ENCODE measurements at places on chromosomes 5 and 9. TPM values are rescaled to one million over a fixed set of nuclear protein-coding genes. Genes with fewer than 3 reads are reported as not detected.

GRCh38 chr5:146890731-146891440 is 12.3 kb upstream of the PPP2R2B start:
- no peak overlapping the region for H3K27ac ChIP-seq
- no peaks in the 10 kb centered on the region for H3K4me1 ChIP-seq
- no peak overlapping the region for H3K4me3 ChIP-seq
- DNase-seq: no peak
- H3K36me3 ChIP-seq: no peaks in the 10 kb centered on the region

- H3K36me3 ChIP-seq: no peaks in the 10 kb centered on the region
- H3K27ac ChIP-seq: no peak overlapping the region
- no peak overlapping the region for H3K4me3 ChIP-seq
These were observed 1.4 kb downstream of the ADAMTS12 start for GRCh38 chr5:33890131-33891032.

DNA sequence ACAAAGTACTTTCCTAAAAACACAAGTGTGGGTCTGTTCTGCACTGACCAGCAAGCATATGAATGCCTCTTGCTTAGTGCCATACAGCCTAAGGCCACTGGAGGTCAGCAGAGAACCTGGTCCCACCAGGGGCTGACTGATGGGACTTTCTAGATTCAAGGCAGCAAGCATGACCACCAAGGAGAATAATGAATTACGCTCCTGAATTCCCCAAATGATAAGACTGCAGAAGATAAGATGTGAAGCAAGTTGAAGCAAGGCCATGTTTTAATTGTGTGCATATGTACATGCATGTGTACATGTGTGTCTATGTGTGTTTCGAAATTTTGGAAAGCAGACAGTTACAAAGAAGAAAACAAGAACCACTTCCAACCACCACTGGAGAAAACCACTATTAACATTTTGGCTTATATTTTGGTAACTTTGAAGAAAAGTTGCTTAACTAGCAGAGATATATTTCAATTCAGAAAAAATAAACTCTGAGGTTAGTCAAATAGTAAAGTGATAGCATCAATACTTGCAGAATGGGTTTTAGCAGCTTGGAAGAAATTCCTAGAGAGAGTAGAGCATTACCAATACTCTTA is 70.5 kb downstream of the ERP44 start:
- DNase-seq: peak; percentile 55
- H3K4me3 ChIP-seq: no peak overlapping the region
- H3K36me3 ChIP-seq: peaks cover 6% of the 10 kb centered on the region
- no peak overlapping the region for H3K27ac ChIP-seq
- no peaks in the 10 kb centered on the region for H3K27me3 ChIP-seq
- H3K4me1 ChIP-seq: no peaks in the 10 kb centered on the region

DNA sequence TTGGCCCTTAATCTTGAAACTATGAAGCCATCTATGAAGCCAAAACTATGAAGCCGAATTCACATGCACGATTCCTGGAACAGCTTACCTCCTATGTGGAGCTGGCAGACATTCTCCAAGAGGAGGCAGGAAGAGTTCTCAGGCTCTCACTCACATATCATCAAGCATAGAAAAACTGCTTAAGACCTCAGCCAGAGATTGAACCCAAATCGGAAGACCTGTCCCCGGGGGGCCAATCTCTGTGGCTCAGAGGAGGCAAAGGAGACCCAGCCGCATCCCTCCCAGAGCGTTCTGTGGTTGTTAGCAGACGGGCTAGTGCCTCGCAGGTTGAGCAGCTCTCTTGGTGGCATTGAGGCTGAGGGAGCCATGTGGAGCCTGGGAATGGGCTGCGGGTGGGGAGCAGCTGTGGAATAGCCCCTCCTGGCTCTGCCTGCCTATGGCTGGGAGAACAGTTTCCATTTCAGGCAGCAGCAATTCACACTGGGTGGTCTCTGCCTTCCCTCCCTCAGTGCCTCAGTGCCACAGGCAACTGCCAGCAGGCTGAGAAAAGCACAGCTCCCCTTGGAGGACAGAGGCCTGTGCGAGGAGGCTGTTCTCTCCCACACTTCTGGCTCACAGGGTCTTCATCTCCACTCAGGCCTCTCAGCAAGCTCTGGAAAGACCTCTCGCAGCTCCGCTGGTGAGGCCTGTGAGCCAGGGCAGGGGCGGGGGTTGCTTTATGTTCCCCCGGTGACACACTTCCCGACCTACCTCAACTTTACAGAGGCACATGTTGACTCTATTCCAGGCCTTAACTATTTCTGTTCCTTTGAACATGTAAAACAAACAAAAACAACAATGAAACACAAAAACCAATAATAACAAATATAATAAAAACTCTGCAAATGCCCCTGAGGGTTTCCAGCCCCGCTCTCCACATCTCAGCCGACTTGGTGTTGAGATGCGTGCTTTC is 17.4 kb upstream of the TMEM174 start:
- peaks cover 12% of the 10 kb centered on the region for H3K4me1 ChIP-seq
- no peak for DNase-seq
- no peak overlapping the region for H3K27ac ChIP-seq
- H3K36me3 ChIP-seq: no peaks in the 10 kb centered on the region

DNA sequence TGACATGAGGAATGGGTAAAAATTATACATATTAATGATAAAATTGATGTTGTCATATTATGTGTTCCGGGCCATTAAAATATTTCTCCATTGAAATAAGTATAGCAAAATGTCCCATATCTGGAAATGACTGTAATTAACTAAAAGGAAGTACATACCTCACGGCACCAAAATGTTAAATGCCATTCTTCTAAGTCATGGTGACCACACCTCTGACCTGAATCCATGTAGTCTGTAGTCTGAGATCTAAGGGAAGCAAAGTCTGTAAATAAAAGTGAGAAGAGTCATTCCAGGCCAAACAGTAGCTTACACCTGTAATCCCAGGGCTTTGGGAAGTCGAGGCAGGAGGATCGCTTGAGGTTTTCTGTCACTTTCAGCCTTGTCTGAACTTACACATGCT is 8.7 kb upstream of the GDA start:
- H3K27ac ChIP-seq: no peak overlapping the region
- H3K27me3 ChIP-seq: no peaks in the 10 kb centered on the region
- no peak for DNase-seq

DNA sequence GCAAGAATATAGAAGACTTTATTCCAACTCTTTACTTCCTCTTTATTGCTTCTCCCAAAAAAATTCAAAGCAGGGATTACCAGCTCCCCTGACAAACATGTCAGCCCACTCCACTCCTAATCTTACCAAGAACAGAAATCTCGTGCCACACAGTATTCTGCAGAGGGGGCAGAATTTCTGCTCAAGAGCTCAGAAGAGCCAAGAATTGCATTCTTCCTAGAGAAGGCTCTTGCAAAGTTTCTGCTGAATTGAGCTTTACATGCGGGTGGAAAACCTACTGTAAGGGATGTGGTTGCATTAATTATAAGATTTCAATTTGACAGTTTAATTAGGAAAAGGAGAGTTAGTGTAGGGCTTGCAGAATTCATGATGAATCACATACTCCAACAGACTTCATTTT is 428.5 kb downstream of the CETN3 start:
- no peak overlapping the region for H3K27ac ChIP-seq
- no peak overlapping the region for H3K4me3 ChIP-seq
- no peaks in the 10 kb centered on the region for H3K36me3 ChIP-seq
- no peaks in the 10 kb centered on the region for H3K4me1 ChIP-seq
- no peaks in the 10 kb centered on the region for H3K27me3 ChIP-seq

DNA sequence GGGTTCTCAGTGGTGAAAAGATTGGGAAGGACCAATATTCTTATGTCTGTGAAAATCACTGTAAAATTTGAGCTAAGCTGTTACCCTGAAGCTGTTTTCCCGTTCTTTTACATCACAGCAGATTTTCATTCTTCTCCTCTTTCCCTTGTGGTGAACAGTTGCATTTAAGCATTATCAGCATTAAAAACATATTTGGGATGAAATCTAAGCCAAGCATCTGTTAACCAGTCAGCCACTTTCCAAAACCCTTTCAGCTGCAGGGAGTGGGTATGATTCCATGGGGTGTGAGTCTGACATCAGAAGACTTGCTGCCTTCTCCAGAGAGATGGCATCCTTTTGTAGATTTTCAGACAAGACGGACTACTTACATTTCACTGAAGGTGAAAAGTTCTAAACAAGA is 97.2 kb downstream of the TRIO start:
- no peak overlapping the region for H3K4me3 ChIP-seq
- no peak overlapping the region for H3K27ac ChIP-seq
- H3K36me3 ChIP-seq: no peaks in the 10 kb centered on the region

- H3K27ac ChIP-seq: no peak overlapping the region
- H3K27me3 ChIP-seq: no peaks in the 10 kb centered on the region
- peaks cover 28% of the 10 kb centered on the region for H3K4me1 ChIP-seq
- peaks cover 9% of the 10 kb centered on the region for H3K36me3 ChIP-seq
These were observed 1.9 kb upstream of the SNAPC3 start for GRCh38 chr9:15420796-15421195.

- no peak for DNase-seq
- no peaks in the 10 kb centered on the region for H3K36me3 ChIP-seq
- H3K4me1 ChIP-seq: no peaks in the 10 kb centered on the region
- no peak overlapping the region for H3K27ac ChIP-seq
These were observed 443.8 kb downstream of the BNC2 start for GRCh38 chr9:16426716-16427115.

DNA sequence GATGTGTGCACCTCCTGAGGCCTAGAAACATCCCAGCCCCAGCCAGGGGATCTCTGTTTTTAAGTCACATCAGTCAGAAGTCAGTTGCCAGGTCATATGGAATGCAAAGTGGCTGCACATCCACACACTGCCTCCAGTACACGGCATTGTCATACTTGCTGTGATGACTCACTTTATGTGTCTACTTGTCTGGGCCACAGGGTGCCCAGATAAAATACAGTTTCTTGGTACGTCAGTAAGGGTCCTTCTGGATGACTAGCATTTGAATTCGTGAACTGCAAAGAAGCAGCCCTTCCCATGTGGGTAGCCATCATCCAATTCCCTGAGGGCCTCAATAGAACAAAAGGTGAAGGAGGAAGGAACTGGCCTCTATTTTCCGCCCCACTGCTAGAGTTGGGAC is 27.7 kb downstream of the AUH start:
- no peaks in the 10 kb centered on the region for H3K4me1 ChIP-seq
- peaks cover 8% of the 10 kb centered on the region for H3K36me3 ChIP-seq
- no peak for DNase-seq
- H3K27ac ChIP-seq: no peak overlapping the region

GRCh38 chr5:34625246-34625645 is 30.9 kb upstream of the RAI14 start:
- no peak overlapping the region for H3K27ac ChIP-seq
- DNase-seq: no peak
- no peaks in the 10 kb centered on the region for H3K36me3 ChIP-seq

- no peaks in the 10 kb centered on the region for H3K27me3 ChIP-seq
- no peak overlapping the region for H3K4me3 ChIP-seq
- no peaks in the 10 kb centered on the region for H3K4me1 ChIP-seq
These were observed 25.6 kb downstream of the PDZD2 start for GRCh38 chr5:31664566-31664965.

- H3K27me3 ChIP-seq: no peaks in the 10 kb centered on the region
- no peak overlapping the region for H3K4me3 ChIP-seq
- no peak for DNase-seq
- peaks cover 4% of the 10 kb centered on the region for H3K4me1 ChIP-seq
- H3K36me3 ChIP-seq: no peaks in the 10 kb centered on the region
These were observed 17.2 kb downstream of the RIC1 start for GRCh38 chr9:5646116-5646515.

GRCh38 chr9:84002344-84002743 is 21.7 kb downstream of the RMI1 start:
- H3K36me3 ChIP-seq: no peaks in the 10 kb centered on the region
- peak overlapping the region; percentile 9 for H3K4me3 ChIP-seq
- no peak overlapping the region for H3K27ac ChIP-seq
- H3K4me1 ChIP-seq: peaks cover 8% of the 10 kb centered on the region
- H3K27me3 ChIP-seq: no peaks in the 10 kb centered on the region

- no peaks in the 10 kb centered on the region for H3K4me1 ChIP-seq
- no peaks in the 10 kb centered on the region for H3K27me3 ChIP-seq
- H3K27ac ChIP-seq: no peak overlapping the region
These were observed 367.5 kb upstream of the BRINP1 start for GRCh38 chr9:119736491-119737454.

- no peaks in the 10 kb centered on the region for H3K4me1 ChIP-seq
- DNase-seq: no peak
- peaks cover 3% of the 10 kb centered on the region for H3K27me3 ChIP-seq
- H3K4me3 ChIP-seq: no peak overlapping the region
- H3K36me3 ChIP-seq: no peaks in the 10 kb centered on the region
These were observed 277.0 kb downstream of the SMARCA2 start for GRCh38 chr9:2291980-2292704.

DNA sequence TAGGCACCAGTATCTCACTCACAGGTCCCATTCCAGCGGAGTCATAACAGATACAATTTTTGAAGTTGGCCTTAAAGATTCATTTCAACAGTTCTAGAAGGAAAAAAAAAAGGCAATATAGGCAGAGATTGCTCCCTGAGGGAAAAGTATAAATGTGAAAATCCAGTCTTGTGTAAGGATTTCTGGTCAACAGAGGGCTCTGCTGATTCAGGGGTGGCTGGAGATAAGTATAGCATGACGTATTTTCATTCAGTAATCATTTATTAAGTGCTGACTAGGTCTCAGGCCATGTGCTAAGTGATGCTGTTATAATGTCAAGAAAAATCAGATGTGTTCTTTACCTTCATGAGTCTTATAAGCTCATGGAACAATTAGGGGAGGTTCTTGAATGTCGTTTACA is 377.3 kb upstream of the MEF2C start:
- H3K27ac ChIP-seq: no peak overlapping the region
- no peaks in the 10 kb centered on the region for H3K27me3 ChIP-seq
- H3K4me3 ChIP-seq: no peak overlapping the region
- DNase-seq: no peak
- H3K36me3 ChIP-seq: no peaks in the 10 kb centered on the region

DNA sequence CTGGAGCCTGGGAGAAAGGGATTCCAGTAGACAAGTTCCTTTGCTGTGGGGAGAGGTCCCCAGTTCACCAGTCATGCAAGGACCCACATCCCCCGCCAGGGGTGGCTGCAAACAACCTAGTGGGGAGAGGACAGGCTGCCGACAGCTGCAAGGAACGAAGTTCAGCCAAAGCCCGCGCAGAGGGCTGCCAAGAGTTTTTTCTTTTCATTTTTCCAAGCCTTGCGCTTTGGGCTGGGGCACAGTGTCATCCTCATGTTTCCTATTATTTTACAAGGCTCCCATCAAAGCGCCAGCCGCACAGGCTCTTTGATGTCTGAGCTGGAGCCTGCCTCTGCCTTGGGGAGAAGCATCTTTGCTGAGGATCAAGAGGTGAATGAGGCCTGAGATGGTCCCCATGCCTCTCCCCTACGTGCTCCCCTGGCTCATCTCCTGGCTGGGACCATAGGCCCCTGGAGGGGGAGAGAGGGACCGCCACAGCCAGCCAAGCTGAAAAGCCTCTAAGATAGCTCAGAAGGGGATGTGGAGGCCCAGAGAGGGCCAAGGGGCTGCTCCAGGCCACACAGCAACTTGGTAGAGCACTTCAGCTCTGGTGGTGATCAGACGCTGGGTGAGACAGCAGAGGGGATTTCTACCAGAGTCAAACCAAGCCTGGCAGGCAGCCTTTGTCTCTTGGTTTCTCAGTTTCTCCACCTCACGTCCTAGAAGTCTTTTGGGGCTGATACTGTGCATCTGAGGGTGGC is 50.4 kb upstream of the SYNPO start:
- no peak for DNase-seq
- no peaks in the 10 kb centered on the region for H3K27me3 ChIP-seq
- H3K36me3 ChIP-seq: no peaks in the 10 kb centered on the region
- H3K4me1 ChIP-seq: no peaks in the 10 kb centered on the region
- H3K27ac ChIP-seq: no peak overlapping the region
- no peak overlapping the region for H3K4me3 ChIP-seq

Gene MLANA
- not detected for polyA plus RNA-seq

Gene LRRC19
- polyA plus RNA-seq: not detected

Gene SPAG8
- 1.3 TPM for polyA plus RNA-seq

Gene ACOT12
- not detected for polyA plus RNA-seq

Gene GABRB2
- polyA plus RNA-seq: not detected

Gene IL5
- not detected for polyA plus RNA-seq

Gene SPINK6
- polyA plus RNA-seq: not detected

Gene CDH9
- not detected for polyA plus RNA-seq
